ENCODE measurements at places on chromosomes 13 and 19.

DNA sequence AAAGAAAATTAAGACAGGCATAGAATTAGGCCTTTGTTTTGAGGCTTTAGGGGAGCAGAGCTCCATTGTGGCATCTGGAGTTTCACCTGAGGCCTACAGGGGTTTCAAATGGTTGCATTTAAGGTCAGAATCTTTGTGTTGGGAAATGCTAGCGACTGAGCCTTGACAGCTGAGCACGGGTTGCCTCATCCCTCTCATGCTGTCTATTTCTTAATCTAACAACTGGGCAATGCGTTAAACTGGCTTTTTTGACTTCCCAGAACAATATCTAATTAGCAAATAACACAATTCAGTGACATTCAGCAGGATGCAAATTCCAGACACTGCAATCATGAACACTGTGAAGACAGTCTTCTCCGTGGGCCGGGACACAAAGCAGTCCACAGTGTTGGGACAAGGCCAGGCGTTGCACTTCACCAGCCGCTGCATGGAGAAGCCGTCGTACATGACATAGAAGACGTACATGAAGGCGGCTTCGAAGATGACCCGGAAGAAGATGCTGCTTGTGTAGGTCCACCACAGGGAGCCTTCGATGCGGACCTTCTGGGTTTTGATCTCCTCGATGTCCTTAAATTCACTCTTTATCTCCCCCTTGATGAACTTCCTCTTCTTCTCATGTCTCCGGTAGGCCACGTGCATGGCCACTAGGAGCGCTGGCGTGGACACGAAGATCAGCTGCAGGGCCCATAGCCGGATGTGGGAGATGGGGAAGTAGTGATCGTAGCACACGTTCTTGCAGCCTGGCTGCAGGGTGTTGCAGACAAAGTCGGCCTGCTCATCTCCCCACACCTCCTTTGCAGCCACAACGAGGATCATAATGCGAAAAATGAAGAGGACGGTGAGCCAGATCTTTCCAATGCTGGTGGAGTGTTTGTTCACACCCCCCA is 3.8 kb downstream of the GJB2 start:
- no peak for DNase-seq

- DNase-seq, result no peak
Measured at GRCh38 chr13:77460195-77460594, 75.3 kb upstream of the SCEL start.

DNA sequence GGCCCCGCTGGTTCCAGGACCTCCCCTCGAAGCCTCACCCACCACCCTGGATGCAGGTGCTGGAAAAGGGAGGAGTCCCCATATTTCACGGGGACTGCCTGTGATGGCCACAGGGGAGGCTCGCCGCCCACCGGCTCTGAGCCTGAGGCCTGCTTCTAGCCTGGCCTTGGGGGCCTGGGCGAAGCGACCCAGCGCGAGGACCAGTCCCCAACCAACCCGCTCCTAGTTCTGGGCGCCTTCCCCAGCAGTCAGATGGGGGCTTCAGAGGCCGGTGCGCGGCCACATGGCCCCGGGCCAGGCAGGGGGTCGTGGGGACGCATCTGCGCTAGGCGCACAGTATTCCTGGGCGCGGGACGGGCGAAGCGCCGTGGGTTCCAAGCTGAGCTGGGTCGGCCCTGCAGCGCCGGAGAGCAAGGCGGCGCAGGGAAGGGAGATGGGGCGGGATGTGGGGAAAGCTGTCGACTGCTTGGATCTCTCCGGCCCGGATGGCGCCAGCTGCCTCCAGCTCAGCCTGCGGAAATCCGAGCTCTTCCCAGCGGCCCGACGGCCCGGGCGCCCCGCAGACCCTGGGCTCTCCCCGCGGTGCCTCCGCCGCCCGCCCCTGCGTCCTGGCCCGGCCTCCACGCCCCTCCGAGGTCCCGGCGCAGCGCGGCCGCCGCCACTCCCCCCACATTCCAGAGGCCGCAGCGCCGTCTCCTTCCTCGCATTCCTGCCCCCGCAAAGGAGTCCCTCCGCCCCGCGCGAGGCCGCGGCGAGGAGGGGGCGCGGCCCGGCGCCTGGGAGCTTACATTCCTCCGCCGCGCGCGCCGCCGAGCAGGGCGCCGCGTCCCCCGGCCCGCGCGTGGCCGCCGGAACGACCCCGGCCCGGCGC is at the start of gene WTIP:
Gene WTIP, plus strand, starts transcription at position 788 of the 871 bp plus-strand sequence. CDS start 217 bp downstream, outside the sequence.
- peak; percentile 81 for DNase-seq

- DNase-seq, result no peak
Measured at GRCh38 chr19:10802479-10802878, 33.5 kb downstream of the TMED1 start.

- DNase-seq, result no peak
Measured at GRCh38 chr19:56942756-56943155, 102.2 kb upstream of the PEG3 start.

DNA sequence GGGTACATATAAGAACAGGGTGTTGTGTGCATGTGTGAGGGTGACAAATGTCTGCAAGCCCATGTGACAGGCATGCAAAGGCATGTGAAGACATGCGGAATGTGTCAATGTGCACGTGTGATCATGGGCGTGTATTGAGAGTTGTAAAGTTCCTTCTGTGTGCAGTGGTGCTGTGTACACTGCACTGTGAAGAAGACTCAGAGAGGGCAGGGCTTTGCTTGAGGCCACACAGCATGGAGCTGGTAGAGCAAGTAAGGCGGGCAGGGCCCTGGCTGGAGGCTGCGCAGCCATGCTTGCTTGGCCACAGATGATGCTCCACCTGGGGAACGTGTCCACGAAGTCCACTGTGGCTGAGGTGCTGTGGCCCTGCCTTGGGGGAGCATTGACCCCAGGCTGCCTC is 66.8 kb downstream of the PTPRS start:
- no peak for DNase-seq

DNA sequence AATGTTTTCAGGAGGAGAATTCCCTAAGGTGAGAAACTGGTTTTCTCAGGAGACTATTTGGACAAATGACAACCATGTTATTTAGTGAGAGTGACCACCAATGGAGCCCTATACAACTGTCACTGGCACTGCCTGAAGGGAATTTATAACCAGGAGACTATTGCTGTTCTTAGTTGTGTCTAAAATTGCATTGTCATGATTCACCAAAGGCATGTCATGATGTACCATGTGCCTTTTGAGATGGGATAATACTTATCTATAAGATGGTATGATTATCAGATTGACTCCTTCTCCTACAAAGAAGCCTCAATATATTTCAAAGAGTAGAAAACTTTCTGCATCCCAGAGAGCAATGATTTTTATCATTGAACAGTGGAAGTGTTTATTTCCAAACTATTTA is 739.4 kb upstream of the GPC6 start:
- DNase-seq, result no peak

GRCh38 chr13:112245989-112246388 is 130.2 kb upstream of the SPACA7 start:
- DNase-seq, result no peak

- no peak for DNase-seq
Measured at GRCh38 chr13:111952814-111953213, 114.1 kb upstream of the SOX1 start.

- DNase-seq, result no peak
Measured at GRCh38 chr13:104372095-104372655, 1306.0 kb upstream of the SLC10A2 start.

- DNase-seq, result no peak
Measured at GRCh38 chr19:42124386-42124901, 7.8 kb downstream of the POU2F2 start.

DNA sequence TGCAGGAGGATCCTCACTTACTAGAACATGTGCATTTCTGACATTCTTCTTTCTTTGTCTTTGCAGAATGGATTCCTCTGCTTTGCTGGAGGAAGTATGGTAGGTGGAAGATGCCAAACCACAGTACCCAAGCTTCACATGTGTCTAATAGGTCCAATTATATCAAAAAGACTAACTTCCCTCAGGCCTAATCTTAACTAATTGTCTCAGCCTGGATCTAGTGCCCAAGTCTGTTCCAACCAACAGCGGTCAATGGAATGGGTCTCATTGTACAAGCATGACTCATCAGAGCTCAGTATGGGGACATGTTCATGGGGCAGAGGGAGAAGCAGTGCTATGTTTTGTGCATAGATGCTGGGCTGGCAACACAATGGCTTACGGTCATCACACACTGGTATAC is 81.6 kb upstream of the CSNK1A1L start:
- DNase-seq, result no peak

Data from fibroblast of skin of left quadriceps (primary cell).